Heart right ventricle (tissue), 16 donors: ENCODE measurements at places on chromosomes 7 and 10. TPM values are rescaled to one million over a fixed set of nuclear protein-coding genes. Genes with fewer than 3 reads are reported as not detected.

DNA sequence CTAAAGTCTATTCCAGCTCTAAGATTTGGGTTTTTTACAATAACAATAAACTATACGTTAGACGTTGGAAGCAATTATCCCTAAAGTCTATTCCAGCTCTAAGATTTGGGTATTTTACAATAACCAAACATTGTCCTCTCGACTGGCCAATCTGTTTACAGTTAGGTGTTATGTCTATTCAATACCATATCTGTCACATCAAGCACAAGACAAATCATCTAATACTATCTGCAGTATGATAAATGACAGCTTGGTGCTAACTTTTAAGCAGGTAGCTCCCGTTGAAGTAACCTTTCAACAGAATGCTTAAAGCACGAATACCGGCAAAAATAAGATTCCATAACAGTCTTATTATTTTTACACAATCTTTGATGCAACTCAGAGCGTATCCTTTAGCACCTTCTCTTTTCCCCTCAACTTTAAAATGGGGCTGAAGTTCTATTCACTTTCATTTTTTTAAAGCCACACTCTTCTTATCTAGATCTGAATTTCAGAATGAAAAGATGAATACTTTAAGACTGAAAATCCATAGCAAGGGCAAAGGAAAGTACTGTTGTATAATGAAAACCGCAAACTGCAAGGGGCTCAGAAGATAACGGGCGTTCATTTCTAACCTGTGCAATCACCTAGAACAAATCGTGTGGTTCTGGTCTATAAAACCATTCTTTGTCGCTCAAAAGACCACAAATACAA lies 925 bp downstream of the H2AZ2 start:
- H3K36me3 ChIP-seq = no peaks in the 10 kb centered on the region
- no peak for DNase-seq
- peaks cover 49% of the 10 kb centered on the region for H3K4me1 ChIP-seq
- H3K27me3 ChIP-seq = no peaks in the 10 kb centered on the region
- H3K4me3 ChIP-seq = peak overlapping the region; percentile 59

- H3K4me1 ChIP-seq = no peaks in the 10 kb centered on the region
- no peaks in the 10 kb centered on the region for H3K27me3 ChIP-seq
- DNase-seq = no peak
- no peak overlapping the region for H3K4me3 ChIP-seq
- no peak overlapping the region for H3K27ac ChIP-seq
- peaks cover 56% of the 10 kb centered on the region for H3K36me3 ChIP-seq
Observed at GRCh38 chr10:806451-807162, 117.1 kb upstream of the DIP2C start.

- no peak overlapping the region for H3K4me3 ChIP-seq
- H3K27ac ChIP-seq = no peak overlapping the region
- DNase-seq = no peak
- no peaks in the 10 kb centered on the region for H3K27me3 ChIP-seq
Observed at GRCh38 chr7:136116186-136116585, 139.0 kb upstream of the MTPN start.

DRGX gene
- total RNA-seq = not detected

DNA sequence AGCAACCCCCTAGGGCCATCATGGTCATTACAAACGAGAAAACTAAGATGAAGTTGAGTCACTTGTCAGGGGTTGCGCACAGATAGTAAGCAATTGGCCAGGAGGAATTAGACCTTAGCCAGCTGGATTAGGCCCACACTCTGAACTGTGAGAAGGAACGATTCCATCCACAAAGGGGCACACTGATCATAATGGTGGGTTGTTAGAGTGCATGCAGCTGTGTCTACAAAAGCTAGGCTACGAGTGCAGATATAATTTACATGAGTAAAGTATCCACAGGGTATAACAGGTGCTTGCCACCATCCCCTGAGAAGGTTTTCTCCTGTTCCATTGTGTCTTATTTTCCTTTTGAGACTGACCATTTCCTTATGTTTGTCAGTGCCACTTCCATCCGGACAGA lies 16.6 kb upstream of the FAM170B start:
- DNase-seq = no peak
- H3K4me3 ChIP-seq = no peak overlapping the region
- no peak overlapping the region for H3K27ac ChIP-seq
- H3K36me3 ChIP-seq = no peaks in the 10 kb centered on the region
- no peaks in the 10 kb centered on the region for H3K4me1 ChIP-seq

- no peaks in the 10 kb centered on the region for H3K27me3 ChIP-seq
- DNase-seq = peak; percentile 81
- peak overlapping the region; percentile 100 for H3K27ac ChIP-seq
- peaks cover 49% of the 10 kb centered on the region for H3K4me1 ChIP-seq
- H3K36me3 ChIP-seq = no peaks in the 10 kb centered on the region
Observed at GRCh38 chr10:102120991-102121738, 997 bp upstream of the LDB1 start.

- no peak overlapping the region for H3K4me3 ChIP-seq
- H3K27ac ChIP-seq = no peak overlapping the region
- no peak for DNase-seq
- H3K27me3 ChIP-seq = peaks cover 4% of the 10 kb centered on the region
- H3K36me3 ChIP-seq = no peaks in the 10 kb centered on the region
Observed at GRCh38 chr7:22454446-22454845, 45.5 kb downstream of the STEAP1B start.

DNA sequence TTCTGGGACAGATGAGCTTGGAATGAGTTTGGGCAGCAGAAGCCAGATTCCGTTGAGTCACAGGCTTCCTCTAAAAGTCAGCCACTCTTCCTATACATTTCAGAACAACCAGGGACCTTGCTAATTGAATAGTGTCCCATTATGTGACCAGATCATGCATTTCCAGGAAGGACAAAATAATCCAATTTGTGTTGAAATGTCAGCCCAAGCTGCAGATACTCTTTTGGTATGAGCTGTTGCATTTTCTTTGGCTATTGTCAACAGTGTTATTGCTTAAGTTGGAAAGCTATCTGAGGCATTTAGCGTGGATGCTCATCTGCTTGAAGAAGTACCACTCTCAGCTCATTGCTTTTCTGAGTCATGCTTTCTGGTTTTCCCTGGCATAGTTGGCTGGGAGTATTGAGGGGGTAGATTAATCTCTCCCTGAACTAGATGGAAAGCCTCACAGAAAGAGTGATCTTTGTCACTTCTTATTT lies 223.7 kb upstream of the HABP2 start:
- no peak overlapping the region for H3K27ac ChIP-seq
- H3K27me3 ChIP-seq = no peaks in the 10 kb centered on the region
- H3K4me1 ChIP-seq = no peaks in the 10 kb centered on the region
- DNase-seq = no peak
